ENCODE measurements at places on chromosomes 3 and 15.
A peak's percentile ranks its signal among the peaks of the same experiment; 100 is the strongest.

DNA sequence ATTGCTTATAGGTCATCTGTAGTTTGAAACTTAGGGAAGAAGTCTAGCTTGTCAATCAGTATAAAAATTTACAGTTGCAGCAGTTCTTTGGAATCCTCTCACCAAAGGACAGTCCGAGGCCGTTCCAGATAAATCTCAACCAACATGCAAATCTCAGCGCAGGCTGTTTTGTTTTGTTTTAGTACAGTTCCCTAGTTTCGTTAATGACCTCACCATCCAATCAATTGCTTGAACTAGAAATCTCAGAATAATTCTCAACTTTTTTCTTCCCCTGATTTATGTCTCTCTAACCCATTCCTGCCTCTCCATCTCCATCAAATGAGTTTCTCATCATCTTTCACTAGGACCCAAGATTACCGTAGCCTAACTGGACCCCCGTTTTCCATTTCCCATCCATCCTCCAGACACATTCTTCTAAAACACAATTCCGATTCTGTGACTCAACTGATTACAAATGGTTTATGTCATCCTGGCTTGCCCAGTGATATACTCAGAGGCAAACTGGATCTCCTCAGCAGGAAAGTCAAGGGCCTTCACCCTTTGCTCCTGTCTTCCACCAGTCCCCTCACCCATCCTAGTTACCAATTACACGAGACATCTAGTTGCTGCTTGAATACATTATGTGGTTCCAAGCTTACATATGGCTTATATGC, 1.3 kb downstream of the SMCO1 start:
- DNase-seq = no peak

DNA sequence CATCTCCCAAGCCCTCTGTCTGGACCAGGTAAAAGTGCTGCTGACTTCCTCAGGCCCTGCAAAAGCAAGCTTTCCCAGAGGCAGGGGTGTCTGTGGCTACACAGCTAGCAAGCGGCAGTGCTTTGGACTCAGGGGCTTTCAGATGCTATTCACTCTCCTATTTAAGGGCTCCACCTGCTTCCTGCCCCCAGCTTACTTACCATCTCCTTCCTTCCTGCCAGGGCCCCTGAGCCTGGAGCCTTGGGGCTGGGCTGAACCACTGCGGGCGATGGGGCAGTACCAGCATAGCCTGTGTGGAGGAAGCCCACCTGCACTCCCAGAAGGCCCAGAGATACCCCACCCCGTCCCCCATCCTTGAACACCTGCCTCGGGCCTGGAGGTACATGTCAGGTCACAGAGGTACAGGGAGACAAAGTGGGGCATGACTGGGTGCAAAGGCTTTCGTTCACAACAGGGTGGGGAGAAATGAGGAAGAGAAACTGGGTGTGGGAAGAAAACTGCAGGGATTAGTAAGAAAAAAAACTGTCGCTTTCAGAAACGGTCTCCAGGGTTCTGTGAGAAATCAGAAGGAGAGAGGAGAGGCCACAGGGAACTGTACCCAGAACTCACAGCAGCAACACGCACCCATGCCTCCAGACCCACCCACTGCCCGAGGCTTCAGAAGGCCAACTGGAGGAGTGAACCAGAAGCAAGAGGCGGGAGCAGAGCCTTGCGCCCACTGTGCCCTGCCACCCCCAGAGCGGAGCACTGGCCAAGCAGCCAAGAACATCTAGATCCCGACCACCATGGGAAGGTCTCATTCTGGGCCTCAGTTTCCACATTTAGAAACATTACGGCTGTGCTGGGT, 49.5 kb downstream of the CCDC12 start:
- no peak for DNase-seq

DNA sequence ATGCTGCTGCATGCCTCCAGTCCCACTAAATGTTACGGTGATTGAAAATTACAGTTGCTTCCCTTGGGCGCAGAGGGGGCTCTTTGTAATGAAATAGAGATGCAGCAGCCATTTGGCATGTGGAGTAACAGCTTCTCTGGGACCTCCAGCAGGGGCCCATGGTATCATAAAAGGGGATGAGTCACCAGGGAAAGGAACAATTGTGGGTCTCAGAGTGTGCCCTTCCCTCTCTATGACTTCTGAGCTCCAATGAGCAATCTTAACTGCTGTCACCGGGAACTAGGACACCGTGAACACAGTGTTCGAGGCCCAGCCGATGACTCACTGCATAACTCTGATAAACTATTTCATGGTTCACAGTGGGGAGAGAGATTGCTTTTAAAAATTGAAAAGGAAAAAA, 164.8 kb upstream of the NUDT16 start:
- no peak for DNase-seq

- DNase-seq = no peak
These were observed 128.9 kb upstream of the ICE2 start for GRCh38 chr15:60607817-60608216.

DNA sequence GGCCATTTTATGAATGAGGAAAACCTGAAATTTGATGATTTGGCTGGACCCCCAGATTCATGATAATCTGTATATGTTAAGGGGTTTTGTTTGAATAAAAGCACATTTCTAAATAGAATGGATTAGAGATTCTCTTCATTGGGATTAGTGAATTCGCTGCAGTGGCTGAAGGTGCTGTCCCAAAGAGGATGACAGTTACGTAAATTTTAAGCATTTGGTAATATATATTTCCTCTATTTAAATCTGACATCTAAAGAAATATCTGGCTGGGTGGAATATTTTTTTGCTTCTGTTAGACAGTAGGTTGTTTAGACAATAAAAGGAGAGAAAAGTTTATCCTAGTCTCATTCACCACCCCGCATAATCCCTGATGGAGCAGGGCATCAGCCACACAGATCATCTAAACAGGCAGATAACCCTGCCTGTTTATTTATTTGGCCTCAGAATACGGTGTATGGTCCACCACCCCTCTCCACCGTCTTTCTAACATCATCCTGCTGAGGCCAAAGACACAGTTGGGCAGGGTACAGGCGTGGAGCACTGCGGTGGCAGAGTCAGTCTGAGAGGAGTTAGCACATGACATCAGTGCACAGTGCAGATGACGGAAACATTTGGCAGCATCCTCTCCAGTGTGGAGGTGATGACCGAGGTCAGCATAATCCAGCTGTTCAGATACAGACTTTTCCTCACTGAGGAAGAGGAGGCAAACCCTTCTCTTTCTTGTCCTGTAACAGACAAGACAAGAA, 20.4 kb upstream of the NFKBIZ start:
- DNase-seq = peak; percentile 32

GRCh38 chr3:163555918-163556317, 1522.4 kb downstream of the SI start:
- DNase-seq = no peak

GRCh38 chr3:67090474-67090873, 92.4 kb downstream of the KBTBD8 start:
- DNase-seq = no peak

GRCh38 chr3:134864636-134865035, 69.6 kb downstream of the EPHB1 start:
- no peak for DNase-seq

DNA sequence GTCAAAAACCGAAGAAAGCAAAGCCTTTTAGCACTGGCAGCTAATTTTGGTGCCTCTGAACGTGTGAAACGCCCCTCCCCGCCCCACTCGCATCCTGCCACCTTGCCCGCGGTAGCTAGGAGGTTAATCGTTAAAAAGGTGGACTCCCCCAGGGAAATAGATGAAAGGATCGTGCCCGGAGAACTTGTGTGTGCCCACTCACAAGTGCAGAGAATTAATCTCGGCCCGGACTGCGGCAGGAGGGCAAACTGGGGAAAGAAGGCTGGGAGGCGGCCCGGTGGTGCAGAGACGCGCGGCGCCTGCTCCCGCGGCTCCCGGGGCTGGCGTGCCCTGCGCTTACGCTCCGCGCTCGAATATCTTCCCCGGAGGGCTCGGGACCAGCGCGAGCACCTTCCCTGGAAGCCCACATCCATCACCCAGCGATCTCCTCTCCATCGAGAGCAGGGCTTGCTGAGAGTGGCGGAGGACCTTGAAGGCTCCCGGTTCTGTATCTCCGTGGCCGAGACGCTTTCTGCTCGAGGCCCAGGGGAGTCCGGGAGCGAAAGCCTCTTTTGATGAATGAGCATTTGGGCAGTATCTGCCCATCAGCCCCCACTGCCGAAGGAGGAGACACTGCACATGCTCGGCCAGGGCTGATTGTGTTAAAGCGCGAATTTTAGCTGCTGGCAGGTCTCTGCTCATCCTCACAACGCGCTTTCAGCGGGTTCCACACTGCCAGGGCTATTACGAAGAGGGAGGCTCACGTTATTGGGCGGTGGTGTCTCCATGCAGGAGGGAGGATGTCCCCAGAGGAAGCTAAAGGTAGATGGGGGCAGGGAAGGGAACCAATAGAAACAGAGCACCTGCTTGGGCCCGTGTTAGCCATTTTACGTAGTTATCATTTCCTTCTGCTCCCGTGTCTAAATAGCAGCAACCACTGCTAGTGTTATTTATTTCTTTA, 1.3 kb upstream of the SPTSSB start:
- DNase-seq = no peak

DNA sequence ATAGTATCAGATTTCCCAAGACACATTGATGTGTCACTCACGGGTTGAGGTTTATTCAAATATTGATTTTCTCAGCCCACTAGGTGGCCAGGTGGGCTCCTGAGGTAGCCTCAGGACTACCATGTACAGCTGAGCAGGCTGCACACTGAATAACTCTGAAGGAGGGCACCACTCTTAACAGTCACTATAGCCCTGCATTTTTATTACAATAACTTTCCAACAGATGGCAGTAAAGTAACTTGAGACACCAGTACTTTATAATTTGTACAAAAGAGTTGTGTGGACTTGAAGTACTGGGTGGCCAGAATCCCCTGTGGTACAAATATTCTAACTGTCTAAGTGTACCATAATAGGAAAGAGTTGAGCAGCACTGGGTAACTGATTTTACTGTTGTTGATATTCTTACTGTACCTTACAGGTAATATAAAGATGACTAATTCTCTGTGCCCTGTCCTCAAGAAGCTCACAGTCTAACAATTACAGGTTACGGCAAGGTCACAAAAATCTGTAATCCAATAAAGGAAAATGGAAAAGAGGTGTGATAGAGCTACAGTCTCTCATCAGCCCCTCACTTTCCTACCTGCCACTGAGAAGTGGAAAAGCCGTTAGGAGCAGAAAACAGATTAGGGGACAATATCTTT, 76.0 kb downstream of the ETFA start:
- no peak for DNase-seq

GRCh38 chr15:74443100-74443909, 9.5 kb upstream of the SEMA7A start:
- DNase-seq = no peak

- DNase-seq = no peak
These were observed 92.5 kb downstream of the BDH1 start for GRCh38 chr3:197463279-197463678.

- no peak for DNase-seq
These were observed 128.7 kb downstream of the GHSR start for GRCh38 chr3:172319595-172319994.

GRCh38 chr3:170797685-170798084, 72.3 kb downstream of the RPL22L1 start:
- DNase-seq = no peak

DNA sequence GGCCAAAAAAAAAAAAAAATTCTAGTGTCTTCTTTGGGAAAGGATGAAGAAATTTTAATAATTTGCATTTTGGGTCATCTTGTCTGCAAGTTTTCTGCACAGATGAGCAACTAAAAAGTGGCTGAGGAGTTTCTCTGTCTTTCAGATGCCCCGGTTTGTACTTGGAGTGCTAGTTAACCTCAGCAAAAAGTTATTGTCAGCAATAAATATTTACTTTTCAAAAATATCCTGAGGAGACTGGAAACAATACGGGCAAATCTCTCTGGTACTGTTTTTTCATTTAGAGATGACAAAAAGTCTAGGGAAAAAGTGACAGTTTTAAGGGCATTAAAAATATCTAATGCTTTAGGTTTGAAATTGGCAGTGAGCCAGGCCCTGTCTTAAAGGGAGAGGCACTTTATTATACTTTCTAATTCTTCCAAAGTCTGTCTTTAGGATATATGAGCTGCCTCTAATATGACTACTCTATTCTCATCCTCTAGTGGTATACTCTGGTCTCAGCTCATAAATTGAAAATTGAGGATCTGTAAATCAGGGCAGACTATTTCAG, 436.0 kb upstream of the NR2F2 start:
- DNase-seq = no peak

DNA sequence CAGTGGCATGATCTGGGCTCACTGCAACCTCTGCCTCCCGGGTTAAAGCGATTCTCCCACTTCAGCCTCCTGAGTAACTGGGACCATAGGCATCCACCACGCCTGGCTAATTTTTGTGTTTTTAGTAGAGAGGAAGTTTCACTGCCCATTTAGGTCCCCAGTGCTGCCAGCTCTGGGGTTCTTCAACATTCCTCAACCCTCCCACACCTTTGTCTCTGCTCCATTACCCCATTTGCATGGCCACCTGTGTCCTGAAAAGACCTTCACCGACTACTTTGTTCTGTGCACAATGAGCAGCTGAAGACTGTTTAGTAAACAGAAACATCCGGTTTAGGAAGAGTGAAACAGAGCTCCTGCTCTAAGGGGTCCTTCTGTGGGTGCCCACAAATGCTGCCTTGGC, 92.0 kb downstream of the FAM43A start:
- DNase-seq = no peak

DNA sequence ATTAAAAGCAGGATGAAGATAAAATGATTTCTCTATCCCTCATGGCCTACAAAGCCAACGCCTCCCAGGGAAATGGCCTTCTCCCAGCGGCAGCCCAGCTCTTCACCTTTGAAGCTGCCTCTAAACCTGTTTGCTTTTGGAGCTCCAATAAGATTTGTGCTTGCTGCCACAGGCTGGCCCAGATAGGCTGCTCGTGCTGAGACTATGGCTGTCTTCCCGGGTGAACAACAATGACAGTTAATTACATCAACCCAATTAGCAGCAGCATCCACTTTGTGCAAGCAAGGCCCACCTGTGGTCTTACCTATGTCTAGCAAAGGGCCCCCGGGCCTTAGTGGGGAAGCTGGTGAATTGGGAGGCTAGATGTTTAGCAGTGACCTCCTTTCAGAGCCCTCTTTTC, 179.6 kb downstream of the P3H2 start:
- no peak for DNase-seq

DNA sequence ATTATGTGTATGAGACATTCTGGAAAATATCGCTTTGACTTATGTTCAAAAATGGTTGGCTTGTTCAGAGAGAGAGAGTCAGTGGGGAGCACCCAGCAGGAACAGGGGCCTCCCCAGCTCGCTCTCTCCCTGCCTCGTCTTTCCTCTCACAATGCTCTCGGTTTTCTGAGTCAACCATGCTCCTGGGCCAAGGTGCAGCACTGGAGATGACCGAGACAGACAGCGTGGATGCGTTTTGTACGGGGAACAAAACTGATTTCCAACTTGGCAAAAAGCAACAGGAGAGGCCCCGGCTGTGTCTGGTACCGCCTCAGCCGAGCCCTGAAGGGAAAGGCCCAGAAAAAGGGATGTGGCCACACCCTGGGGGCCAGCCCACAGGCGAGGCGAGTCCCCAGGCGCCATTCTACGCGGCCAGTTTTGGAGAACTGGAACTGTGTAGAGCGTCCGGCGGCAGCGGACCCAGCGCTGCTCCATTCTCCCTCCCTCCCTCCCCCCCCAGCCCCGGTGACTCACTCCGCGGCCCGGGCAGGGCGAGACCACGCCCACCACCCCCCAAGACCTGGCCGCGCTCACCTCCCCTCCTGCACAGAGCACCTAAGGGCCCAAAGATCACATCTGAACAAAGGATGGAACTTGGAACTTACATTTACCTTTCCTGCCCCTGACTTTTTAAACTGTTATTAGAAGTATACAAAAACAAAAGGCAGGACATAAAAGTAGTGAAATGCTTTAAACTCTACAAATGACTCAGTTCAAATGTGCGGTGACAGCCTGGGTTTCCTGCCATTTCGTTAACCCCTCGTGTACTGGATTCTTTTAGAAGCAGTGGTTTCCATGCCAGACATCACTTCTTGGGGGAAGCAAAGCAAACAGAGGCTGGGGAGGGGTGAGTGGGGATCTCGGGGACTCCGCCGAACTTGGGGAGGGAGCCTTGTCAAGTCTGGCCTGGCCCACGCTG, 12.7 kb downstream of the ATP10A start:
- peak; percentile 63 for DNase-seq
